ENCODE measurements at places on chromosomes 3 and 15.

DNA sequence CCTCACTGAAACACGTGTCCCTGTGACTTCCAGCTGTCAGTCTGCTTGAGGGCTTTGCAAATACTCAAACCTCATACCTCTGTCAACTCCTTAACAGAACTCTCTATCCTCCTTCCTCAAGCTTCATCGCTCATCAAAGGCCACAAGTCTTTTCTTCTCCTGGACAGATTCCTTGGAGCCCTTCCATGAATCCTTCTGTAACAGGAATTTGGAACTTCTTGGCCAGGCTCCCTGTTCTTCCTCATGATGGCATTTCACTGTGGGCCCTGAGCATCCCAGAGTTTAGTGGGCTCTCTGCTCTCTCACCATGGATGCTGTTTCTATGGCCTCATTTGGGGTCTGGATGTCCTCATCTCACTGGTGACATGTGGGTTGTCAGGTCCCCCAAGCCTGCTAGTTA lies 105.0 kb upstream of the TLE3 start:
- DNase-seq: no peak

DNA sequence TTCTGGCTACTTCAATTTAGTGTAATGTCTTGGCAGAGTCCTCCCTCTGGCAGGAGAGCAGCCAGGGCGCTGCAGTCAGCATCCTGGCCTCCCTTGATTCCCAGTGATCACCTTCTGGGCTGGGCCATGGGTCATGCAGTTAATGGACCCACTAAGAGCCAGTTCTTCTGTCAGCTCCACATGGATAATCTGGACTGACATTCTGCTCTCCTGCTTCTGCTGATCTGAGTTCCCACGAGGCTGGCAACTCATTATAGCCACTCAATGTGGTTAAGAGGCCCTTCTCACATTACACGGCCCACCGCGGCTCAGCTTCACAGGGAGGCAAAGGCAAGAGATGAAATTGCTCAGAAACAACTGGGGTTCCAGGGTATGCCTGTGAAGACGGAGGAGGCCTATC lies 94.0 kb downstream of the WDR76 start:
- no peak for DNase-seq

- DNase-seq: no peak
Measured at GRCh38 chr15:63061975-63062374, 19.4 kb downstream of the TPM1 start.

DNA sequence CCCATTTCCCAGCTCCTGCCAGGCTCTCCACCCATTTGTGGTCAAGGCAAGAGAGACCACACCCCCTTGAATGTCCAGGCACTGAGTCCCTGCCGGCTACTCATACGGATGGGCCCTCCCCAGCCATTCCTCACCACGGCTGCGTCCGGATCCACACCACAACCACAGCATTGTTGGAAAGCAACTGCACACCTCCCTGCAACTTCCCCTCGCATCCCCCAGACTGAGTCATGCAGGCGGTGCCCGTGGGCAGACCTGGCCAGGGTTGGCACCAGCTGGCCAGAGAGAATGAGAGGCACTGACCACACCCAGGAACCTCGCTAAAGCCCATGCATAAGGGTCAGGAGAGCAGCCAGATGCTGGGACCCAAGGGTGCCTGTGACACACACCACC lies 30.5 kb downstream of the LOXL1 start:
- no peak for DNase-seq

DNA sequence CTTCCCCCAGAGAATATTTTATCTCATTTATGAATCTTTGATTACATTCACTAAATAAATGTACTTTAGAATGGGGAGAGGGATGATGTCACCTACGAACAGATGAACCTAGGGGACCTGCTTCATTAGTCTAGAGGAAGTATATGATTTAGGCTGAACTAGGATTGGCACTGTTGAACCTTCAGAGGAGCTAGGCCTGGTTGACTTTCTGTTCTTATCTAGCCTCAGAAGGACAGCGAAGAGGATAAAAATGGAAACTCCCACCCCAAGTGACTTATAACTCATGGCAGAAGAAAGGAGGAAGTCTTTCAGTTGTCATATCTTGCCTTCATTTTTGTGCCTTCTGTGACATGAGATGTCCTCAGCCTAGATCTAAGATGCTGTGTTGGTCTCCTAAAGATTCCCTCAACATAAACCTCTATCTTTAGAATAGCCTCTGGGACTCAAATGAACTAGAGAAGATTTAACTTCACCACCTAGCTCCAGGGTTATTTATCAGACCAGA lies 42.6 kb downstream of the POLG start:
- no peak for DNase-seq

DNA sequence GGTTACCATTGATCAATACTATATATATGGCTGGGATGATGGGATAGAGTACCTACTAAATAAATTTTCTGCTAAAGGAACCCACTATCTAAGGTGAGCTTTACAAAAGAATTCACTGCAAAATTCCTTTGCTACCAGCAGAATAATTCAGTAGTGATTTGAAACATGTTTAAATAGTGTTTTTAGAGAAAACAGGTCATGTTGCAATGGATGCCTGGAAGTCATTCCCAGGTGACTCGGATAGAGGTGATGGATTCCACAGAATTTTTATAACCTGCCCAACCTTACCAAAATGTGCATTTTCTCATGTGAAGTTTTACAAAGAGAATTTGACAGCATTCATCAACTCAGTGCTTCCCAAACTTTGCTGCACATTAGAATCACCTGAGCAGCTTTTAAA lies 53.2 kb downstream of the CEP152 start:
- no peak for DNase-seq

- no peak for DNase-seq
Measured at GRCh38 chr3:116930786-116931185, 221.2 kb downstream of the TUSC7 start.

DNA sequence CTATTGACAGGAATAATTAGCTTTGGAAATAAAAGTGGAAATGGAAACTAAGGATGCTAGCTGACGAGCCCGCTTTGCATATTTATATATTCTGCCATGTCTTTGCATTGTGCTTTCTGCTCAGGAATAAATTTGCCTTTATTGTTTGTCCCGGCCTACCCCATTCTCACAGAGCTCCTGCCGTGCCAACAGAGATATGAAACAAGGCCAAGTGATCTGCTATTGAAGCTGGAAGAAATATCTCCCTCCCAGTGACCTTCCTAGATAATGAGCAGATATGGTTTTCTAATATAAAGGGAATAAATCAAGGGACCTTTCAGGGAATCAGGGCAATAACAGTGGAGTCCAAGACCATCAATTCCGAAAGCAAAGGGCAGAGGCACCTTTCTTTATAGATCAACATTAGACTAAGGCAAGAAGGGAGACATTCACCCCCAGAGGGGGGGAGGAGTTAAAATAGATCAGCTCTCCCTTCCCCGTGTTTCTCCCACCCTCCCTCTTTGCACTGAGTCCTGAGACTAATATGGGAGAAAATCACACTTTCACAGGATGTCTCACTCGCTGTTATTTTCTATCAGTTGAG lies 664.6 kb downstream of the AGBL1 start:
- no peak for DNase-seq

DNA sequence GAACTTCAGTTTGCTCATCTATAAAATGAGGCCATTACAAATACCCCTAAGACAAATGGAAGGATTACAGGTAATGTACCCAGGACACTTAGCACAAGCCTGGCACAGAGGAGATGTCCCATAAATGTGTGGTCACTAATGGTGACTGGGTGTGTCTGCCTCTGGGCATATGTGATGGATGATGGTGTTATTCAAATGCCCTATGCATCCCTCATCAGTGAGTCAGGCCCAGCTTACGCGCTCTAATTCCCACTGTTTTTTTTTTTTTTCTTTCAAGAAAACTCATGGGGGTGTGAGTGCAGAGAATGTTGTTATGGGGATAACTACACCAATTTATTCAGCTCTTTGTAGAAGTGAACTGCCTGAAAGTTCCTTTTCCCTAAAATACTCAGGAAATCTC lies 23.6 kb upstream of the KIF23 start:
- DNase-seq: no peak

DNA sequence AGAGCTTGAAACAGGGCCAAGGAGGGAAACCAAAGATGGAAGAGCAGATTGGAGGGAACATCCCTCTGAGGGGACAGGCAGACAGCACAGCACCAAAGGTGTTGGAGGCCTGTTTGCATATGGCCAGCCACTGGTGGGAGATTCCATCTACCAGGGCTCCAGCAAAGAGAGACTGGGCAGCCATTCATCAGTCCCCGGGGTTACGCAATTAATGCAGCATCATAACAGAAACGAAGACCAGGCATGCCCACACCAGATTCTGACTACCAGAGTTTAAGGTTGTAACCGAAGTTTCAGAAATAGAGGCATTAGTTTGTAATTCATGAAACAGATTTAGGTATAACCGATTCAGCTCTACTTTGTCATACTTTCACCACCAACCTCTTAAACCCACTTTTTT lies 58.1 kb downstream of the COL8A1 start:
- DNase-seq: no peak

DNA sequence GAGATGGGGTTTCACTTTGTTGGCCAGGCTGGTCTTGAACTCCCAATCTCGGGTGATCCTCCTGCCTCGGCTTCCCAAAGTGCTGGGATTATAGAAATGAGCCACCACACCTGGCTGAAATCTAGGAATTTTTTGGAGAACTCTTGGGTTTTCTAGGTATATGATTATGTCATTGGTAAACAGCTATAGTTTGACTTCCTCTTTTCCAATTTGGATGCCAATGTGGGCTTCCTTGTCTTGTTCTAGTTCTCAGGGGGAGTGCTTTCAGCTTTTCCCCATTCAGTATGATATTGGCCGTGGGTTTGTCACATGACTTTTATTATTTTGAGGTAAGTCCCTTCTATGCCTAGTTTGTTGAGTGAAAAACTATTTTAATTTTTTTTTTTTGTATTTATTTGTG lies 17.9 kb downstream of the KCNMB3 start:
- DNase-seq: no peak

DNA sequence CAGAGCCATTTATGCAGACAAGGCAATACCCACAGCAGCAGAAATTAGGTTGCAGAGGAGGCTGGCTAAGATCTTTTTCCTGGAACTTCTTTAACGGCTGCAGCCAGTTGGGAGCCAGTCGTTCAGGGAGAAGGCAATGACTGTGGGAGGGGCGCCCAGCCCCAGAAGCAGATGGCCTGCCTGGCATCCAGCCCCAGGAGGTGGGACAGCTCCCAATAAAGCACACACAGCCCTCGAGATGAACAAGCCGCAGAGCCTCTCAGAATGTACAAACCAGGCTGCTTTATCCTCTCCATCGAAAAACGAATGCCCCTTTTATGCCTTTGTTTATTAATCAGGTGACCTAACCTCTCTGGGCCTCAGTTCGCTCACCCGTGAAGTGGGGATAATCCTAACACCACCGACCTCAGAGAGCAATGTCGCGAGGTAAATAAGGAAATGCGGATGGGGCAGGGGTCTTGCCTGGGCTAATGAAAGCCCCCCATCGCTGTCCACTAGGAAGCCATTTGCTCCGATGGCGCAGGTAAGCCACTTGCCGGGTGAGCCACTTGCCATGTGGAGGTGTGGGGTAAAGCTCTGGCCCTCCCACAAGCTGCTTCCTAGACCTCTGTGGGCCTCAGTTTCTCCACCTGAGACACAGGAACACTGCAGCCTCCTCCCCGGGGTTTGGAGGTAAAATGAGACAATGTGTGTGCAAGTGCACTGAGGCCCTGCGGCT lies 35.8 kb downstream of the MGLL start:
- no peak for DNase-seq

GRCh38 chr3:118863731-118864322 lies 170.8 kb downstream of the IGSF11 start:
- DNase-seq: no peak

- DNase-seq: no peak
Measured at GRCh38 chr3:420584-420983, 224.0 kb downstream of the CHL1 start.

DNA sequence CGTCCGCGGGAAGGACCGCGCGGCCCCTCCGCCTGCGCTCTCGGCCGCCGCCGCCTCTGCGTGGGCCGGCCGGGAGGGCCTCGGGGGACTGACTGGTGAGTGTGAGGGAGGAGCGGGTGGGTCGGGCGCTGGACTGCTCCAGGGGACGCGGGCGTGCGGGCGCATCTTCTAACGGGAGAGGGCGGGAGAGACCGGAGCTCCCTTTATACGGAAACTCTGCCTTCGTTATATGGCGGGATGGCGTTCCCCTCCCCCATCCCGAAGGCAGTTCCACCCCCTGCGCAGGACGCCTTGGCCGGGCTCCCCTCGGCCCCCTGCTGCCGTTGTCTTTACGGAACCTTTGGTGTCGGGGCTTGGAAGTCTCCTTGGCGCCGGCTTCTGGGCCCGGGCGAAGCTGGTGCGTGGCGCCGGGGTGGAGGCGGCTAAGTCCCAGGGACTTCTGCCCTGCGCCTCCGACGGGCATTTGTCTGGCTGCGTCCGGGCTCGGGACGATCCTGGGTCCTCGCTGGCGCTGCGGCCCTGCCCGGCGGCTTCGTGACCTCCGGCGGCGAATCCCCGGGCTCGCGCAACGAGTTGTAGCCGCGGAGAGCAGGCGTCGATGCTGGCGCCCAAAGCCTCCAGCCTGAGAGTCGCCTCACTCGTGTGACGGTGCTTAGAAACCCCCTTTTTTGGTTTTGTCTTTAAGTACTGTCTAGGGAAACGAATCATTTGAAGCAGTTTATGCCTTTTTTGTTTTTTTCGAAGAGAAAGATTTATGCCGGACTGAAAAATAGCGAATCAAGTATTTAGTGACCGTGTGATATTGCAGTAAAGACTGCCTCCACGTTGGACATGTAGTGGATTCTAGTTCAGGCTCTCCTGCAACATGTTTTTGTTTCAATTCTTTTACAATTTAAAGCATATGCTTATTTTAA lies 623 bp downstream of the ZNF639 start:
- peak; percentile 36 for DNase-seq

DNA sequence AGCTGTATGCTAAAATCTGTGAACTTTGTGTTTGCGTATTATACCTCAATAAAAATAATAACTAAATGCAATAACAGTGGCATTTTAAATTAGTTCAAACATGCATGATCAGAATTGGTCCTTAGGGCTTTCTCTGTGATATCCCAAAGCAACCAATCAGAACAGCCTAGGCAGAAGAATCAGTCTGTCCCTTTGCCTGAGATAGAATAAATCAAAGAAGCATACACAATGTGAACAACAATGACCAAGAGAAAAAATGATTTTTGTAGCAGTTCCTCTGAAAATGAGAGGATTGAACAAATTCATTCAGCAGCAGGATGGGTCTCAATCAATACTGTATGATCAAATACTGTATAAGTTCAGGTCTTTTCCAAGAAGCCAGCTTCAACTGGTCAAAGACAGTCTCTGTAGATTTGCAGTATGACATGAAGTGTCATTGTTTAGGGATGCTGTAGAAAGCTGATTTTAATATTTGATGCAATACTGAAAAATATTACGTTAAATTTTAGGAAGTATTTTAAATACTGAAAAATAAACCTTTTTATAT lies 1071.6 kb downstream of the AGBL1 start:
- no peak for DNase-seq

GRCh38 chr3:53067567-53067966 lies 21.7 kb upstream of the SFMBT1 start:
- DNase-seq: no peak

GRCh38 chr15:63473749-63473998 lies 30.7 kb upstream of the USP3 start:
- DNase-seq: no peak

All from HuH-7 (cell line).